Naive B cell (primary cell): ENCODE measurements at places on chromosomes 6 and 20. TPM values are rescaled to one million over a fixed set of nuclear protein-coding genes. Genes with fewer than 3 reads are reported as not detected.

Gene GLP1R
- not detected for polyA plus RNA-seq

Gene CALHM4
- not detected for polyA plus RNA-seq

Gene SPACA1
- polyA plus RNA-seq, result not detected

- DNase-seq, result no peak
Observed at GRCh38 chr6:152391179-152391880, 245.8 kb downstream of the SYNE1 start.

DNA sequence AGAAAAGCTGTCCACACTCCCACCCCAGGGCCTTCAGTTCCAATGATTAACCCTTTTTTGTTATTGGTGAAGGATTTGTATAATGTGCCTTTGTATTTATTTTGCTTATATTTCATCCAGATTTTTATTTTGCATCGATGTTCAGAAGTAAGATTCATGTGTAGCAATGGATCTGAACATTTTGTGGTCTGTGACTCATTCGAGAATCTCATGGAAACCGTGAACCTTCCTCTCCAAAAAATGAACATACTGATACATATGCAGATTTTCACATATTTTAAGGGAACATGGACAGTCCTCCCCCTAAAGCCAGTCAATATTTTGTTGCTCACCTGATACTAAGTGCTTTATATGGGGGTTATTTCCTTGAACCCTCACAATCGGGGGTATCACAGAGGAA lies 421.8 kb upstream of the SOX4 start:
- no peak for DNase-seq

Gene C6orf58
- not detected for polyA plus RNA-seq

Gene BPIFA1
- not detected for polyA plus RNA-seq

Gene TNFRSF6B
- not detected for polyA plus RNA-seq

- DNase-seq, result no peak
Observed at GRCh38 chr6:44561832-44562665, 174.5 kb downstream of the CDC5L start.

Gene RNF114
- 115 TPM for polyA plus RNA-seq

- DNase-seq, result no peak
Observed at GRCh38 chr6:53162606-53163005, 14.0 kb upstream of the GCM1 start.

DNA sequence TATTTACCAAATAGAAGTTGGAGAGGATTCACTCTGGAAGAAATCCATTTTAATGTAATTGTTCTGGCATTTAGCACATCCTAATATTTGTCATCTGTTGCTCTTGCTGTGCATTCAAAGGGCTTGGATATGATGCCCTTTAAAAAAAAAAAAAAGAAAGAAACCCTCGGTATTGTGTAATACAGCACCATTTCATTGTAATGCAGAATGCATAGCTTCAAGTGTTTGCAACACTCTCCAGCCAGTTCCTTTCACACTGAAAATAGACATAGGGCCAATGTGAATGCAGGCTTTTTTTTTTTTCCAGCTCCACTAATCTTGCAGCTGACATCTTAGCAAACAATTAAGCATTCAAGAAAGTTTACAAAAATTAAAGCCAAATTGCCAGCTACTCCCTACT lies 197.4 kb upstream of the POU3F2 start:
- no peak for DNase-seq

Gene SPEF1
- polyA plus RNA-seq, result not detected

DNA sequence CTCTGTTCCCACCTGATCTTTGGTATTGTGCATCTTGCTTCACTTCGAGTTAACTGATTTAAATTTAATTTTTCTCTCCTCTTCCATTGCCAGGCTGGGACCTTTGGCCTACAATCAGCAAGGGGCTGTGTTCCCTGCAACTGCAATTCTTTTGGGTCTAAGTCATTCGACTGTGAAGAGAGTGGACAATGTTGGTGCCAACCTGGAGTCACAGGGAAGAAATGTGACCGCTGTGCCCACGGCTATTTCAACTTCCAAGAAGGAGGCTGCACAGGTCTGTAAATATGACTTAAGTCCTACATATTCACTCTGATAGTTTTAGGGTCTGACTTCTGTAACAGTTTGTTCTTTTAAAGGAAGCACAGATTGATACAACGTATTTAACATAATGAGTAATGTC lies 412.4 kb downstream of the ARHGAP18 start:
- DNase-seq, result no peak

Gene ECT2L
- not detected for polyA plus RNA-seq

Gene ITPR3
- 0.22 TPM for polyA plus RNA-seq

DNA sequence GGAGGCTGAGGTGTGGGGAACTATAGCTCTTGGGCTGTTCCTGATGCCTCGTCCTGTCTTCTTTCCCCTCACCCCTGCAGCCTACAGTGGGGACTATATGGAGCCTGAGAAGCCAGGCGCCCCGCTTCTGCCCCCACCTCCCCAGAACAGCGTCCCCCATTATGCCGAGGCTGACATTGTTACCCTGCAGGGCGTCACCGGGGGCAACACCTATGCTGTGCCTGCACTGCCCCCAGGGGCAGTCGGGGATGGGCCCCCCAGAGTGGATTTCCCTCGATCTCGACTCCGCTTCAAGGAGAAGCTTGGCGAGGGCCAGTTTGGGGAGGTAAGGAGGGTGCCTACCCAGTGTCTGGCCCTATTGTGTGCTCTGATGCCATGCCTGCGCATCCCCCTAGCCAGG lies 11.5 kb upstream of the GTF2H4 start:
- DNase-seq, result no peak

GRCh38 chr20:43140726-43141125 lies 49.0 kb downstream of the PTPRT start:
- no peak for DNase-seq

DNA sequence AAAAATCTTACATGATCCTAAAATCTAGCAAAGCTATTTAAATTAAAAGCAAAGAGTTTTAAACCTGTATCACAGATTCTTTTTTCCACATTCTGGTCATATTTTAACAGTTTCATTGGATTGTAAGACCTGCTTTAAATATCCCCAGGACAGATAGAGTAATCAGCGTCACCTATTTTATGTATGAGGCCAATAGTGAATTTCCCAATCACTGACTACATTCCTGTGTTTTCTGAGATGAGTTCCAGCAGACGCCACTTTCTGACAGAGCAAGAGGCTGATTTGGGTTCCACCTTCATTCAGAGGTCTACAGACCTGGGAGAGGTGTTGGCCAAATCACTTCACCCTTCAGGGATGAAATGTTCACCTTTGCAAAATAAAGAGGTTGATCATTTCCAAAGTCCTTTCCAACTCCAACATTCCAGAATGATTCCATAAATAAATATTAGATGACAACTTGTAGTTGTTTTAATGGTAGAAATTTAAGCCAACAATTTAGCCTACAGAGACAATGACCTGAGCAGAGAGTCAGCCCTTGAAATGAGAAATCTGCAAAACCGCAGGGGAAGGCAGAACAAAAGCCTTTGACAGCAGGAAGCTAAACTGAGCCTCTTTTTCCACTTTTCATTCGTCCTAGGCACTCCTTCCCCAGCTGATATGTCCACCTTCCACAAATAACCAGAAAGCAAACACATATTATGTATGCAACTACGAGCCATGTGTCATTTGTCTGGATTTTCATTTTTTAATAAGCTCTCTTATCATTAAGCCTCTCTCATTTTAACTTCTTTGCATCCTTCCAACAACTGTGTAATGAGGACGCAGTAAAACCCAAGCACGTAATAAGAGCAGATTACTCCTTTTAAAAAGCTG lies 105.2 kb downstream of the TFAP2A start:
- no peak for DNase-seq

DNA sequence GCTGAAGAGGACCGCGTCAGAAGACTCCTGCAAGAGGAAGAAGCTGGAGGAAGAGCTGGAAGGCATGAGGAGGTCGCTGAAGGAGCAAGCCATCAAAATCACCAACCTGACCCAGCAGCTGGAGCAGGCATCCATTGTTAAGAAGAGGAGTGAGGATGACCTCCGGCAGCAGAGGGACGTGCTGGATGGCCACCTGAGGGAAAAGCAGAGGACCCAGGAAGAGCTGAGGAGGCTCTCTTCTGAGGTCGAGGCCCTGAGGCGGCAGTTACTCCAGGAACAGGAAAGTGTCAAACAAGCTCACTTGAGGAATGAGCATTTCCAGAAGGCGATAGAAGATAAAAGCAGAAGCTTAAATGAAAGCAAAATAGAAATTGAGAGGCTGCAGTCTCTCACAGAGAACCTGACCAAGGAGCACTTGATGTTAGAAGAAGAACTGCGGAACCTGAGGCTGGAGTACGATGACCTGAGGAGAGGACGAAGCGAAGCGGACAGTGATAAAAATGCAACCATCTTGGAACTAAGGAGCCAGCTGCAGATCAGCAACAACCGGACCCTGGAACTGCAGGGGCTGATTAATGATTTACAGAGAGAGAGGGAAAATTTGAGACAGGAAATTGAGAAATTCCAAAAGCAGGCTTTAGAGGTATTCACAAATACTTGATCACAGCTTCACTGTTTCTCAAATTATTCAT lies 8.9 kb upstream of the SNRNP48 start:
- DNase-seq, result no peak

DNA sequence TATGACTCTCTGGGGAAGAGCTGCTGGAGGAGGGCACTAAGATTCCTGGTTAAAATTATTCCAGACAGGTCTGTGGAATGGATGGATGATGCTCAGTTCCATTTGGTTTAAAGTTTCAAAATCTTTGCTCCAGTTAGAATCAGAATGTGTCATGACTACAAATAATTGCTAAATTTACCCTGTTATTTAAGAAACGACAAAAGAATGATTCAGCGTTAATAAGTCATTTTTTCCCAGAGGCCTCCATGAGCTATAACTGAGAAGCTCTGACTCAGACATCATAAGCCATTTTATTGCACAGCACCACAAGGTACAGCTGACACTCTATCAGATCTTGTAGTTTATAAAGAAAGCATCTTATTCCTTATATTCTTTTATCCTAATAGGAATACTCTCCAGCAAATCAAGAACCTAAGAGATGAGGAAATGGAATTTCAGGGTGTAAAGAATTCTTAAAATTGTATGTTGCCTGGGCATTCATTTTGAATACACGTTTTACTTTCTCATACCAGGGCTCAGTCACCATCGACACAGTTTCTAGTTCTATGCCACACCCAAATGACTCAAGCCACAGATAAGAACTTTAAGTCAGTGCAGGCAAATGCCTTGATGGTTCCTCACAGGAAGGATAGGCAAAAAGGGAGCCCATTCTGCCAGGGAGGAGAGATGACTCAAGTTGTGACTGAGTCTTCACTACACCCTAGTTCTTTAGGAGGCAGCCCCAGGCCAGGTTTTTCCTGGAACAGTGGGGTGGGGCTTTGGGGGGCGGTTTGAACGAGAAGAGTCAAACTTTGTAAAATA lies 636.0 kb downstream of the MMUT start:
- DNase-seq, result no peak

Gene C6orf118
- not detected for polyA plus RNA-seq

DNA sequence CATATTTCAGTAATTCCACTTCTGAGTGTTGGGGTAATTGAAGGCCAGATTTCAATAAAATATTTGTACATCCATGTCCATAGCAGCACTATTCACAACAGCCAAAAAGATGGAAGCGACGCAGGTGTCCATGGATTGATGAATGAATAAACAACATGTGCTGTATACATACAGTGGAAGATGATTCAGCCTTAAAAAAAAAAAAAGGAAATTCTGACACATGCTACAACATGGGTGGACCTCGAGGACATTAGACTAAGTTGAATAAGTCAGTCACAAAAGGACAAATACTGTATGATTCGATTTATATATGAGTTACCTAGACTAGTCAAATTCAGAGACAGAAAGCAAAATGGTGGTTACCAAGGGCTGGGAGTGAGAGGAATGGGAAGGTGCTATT lies 57.2 kb downstream of the TRAM2 start:
- no peak for DNase-seq

DNA sequence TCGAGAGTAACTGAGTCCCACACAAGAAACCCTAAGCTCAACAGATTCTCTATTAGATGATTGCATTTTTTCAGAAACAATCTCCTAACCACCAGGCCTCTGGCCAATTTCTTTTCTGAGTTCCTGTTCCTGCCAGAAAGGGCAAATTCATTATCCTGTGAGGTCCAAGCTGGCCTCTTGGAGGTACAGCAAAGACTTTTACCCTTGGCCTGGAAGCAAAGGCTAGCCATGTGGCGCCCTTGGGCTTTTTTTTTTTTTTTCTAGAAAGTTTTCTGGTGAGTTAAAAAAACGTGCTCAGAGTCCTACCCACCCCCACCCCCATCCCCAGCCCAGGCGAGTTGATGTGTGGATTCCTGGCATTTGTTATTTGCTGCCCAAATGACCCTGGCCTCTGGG lies 59.0 kb upstream of the EEF1A1 start:
- no peak for DNase-seq

GRCh38 chr20:43590392-43591303 lies at the start of gene IFT52:
Gene IFT52 (plus strand): TSS chr20:43590937. CDS start chr20:43594699, 3,762 bp downstream.
- peak; percentile 88 for DNase-seq

Gene TRAPPC3L
- 0.84 TPM for polyA plus RNA-seq

DNA sequence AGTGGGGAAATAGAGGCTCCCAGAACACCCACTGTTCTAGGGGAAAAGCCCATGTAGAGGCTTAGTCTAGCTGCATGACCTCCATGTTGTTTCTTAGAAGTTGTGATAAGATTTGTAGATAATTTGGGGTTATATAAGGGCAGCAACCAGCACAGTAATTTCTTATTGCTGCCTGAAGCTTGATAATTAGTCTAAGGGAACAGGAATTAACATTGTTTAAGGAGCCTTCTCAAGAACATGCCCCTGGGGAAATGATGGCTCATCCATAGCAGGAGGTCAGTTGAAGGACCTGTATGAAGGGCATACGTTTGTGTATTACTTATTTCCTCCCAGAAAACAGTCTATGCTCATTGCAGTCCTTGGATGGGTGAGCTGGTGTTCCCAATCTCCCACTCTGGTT lies 170.7 kb upstream of the SCGN start:
- DNase-seq, result no peak

DNA sequence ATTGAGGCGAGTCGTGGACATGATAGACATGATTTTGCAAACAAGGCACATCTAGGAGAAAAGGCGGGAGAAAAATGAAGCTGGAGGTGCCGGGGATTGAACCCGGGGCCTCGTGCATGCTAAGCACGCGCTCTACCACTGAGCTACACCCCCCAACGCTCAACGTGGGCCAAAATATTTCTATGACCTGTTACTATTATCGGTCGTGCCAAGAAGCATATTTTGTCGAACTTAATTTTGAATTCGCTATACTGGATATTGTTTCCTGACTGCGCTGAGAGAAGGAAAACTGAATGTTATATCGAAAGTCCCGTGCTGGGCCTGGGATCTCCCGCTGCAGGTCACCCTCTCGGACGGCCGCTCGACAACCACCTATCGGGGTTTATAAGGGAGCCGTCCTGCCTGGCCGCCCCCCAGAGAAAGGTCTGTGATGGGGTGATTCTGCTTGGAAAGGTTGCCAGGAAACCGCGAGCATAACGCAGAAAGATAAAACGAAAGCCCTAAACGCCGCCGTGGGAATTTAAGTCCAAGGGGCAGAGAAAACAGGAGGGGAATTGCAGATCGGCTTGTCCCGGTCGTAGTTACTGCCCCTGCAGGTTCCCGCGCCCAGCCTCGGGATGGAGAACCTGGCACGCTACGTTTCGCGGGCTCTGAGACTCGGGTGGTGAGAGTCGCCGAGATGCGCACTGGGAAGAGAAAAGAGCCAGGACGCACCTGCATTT lies 60.0 kb downstream of the TRIM27 start:
- DNase-seq, result peak; percentile 70

DNA sequence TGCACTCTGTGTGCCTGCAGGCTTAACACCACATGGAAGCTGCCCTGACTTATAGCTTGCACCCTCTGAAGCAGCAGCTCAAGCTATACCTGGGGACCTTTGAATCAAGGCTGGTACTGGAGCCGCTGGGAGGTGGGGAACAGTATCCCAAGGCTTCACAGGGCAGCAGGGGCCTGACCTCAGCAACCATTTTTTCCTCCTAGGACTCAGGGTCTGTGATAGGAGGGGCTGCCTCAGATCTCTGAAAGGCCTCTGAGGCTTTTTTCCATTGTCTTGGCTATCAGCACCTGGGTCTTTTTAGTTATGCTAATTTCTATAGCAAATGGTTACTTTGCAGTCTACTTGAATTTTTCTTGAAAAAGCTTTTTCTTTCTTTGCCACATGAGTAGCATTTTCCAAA lies 80.2 kb upstream of the OPRM1 start:
- no peak for DNase-seq
